Left renal cortex interstitium (tissue), 4 donors: ENCODE measurements at places on chromosomes 1 and 21. TPM values are rescaled to one million over a fixed set of nuclear protein-coding genes. Genes with fewer than 3 reads are reported as not detected.
A peak's percentile ranks its signal among the peaks of the same experiment; 100 is the strongest.

DNA sequence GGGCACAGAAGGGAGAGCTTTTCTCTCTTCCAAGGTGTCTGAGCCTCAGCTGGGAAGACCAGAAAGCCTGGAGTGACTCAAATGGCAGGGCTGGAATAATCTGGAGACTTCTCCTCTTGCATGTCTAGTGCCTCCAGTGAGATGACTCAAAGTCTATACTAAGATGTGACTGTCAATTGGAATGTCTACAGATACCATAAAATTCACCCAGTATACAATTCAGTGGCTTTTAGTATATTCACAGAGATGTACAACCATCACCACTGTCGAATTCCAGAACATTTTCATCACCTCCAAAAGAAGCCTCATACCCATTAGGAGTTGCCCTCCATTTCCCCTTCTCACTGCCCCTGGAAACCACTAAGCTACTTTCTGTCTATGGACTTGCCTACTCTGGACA, 47.9 kb upstream of the CNN3 start:
- no peak for DNase-seq

- DNase-seq = no peak
Observed at GRCh38 chr1:107262467-107263286, 121.8 kb downstream of the NTNG1 start.

DNA sequence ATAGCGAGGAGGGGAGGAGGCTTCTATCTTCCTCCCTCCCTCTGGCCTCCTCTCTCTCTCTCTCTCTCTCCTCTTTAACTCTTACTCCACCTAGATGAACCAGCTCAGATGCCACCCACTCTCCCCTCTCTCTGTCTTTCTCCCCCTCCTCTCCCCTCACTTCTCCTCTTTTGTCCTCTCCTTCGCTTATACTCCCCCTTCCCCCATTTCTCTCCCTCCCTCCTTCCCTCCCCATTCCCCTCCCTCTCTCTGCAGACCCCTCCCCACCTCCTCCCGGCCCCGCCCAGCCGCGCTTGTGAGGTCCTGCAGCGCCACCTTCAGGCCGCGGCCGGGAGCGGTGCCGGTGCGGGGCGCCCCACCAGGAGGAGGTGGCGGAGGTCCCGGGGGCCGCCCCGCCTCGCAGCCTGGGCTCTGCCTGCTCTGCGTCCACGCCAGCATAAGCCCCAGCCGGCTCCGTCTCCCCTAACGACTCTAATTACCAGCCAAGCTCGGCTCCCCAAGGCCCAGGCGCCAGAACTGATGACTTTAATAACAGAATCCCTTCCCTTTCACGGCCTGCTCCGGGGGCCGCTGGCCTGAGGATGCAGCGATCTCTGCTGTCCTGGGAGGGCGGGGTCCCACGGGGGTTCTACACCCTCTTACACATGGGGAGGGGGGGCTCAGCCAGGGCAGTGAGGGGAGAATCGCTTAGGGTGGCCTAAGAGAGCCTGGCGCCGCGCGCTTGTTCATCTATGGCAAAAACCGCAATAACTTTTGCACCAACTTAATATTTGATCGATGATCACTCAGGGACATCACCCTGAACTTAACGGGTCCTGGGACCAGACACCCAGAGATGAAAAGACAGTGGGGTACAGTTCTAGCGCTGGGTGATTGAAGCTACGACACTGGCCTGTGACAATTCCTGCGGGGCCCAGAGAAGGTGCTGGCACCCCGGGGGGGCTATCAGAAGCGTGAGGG, 637.3 kb downstream of the MATN1 start:
- DNase-seq = no peak

- no peak for DNase-seq
Observed at GRCh38 chr1:193404236-193404635, 217.8 kb upstream of the B3GALT2 start.

GRCh38 chr1:209048941-209049669, 534.4 kb upstream of the CAMK1G start:
- DNase-seq = no peak

- no peak for DNase-seq
Observed at GRCh38 chr1:44545961-44546360, 128.3 kb downstream of the TMEM53 start.

- no peak for DNase-seq
Observed at GRCh38 chr21:23963454-23963853, 1643.8 kb downstream of the MRPL39 start.

GRCh38 chr1:202505356-202505755, 156.9 kb downstream of the PPP1R12B start:
- DNase-seq = no peak

DNA sequence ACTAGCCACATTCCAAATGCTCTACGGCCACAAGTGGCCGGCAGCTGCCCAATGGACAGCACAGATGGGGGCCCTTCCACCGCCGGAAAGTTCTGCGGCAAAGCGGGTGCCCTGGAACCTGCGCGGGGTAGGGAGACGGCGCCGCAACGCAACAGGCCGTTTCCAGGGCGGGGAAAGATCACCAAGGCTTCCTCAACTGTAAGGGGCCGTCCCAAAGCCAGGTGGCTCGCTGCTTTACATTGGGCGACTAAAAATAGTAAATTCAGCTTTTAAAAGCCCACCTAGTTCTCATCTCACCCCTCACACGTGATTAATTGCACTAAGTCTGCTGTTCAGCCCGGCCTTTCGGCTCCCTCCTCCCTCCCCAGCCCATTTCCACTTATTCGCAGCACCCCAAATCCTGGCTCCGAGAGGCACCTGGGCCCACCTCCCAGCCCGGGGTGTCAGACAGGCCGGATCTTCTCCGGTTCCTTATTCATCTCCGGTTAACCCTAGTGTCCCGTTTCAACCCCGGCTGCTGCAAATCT, 643 bp downstream of the CFAP298 start:
- DNase-seq = no peak

DNA sequence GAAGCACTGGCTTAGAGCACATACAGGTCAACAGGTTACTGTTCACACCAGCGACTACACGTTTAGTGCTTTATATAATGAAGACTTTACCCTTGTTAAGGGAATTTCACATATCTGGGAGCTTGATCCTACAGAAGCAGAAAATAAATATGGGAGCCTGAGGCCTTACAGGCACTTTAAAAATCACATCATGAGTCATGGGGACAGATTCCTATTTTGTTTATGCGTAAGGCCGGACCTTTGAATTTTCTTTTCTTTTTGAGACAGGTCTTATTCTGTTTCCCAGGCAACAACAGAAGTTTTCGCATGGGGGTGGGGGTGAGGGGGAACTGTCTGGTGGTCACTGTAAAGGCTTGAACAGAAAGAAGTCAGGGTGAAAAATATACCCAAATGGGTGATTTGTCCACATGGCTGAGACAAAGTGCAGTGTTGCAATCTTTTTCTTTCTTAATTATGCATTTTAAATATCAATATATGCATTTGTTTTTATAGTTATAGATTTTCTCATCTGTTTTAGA, 276.7 kb downstream of the KCNH1 start:
- no peak for DNase-seq

DNA sequence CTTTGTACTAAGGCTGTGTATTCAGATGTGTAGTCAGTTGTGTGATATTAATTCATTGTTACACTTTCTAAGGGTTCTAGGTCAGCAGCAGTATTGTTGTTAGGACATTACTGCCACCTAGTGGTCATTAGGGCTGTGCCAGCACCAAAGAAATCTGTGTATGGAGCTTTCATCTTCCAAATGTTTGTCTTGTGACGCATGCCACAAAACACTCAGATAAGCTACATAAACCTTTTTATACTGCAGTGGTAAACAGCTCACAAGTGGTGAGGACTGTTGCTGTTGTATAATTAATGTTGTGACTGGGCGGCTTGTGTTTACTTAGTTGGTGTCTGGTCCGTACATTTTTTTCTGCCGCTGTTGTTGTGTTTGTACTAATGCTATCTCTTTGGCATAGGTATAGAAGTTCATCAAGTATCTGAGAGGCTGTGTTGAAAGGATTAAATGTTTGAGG, 51.7 kb downstream of the S1PR1 start:
- peak; percentile 60 for DNase-seq

DNA sequence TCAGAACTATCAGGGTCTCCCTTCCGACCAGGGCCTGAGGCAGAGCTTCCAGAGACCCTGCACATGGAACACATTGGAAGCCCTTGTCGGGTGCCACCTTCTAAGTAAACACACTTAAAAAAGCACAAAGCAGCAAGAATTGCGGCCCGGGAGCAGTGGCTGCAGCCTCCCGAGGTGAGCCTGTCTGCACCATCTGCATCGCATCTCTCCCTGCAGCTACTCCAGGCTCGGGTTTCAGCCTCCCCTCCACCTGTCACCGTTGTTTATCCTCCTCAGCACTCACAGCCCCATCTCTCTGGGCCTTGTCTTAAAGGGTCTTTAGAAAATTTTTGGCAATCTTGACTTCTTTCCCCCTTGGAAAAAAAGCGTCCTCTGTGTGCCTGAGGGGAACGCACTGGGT, 95.1 kb upstream of the ARHGEF16 start:
- DNase-seq = no peak

GRCh38 chr1:50973875-50974617, 4.0 kb downstream of the CDKN2C start:
- no peak for DNase-seq

- DNase-seq = no peak
Observed at GRCh38 chr1:205665201-205666045, 14.9 kb downstream of the SLC45A3 start.

GRCh38 chr1:187270256-187270655, 441.5 kb downstream of the PLA2G4A start:
- no peak for DNase-seq

DNA sequence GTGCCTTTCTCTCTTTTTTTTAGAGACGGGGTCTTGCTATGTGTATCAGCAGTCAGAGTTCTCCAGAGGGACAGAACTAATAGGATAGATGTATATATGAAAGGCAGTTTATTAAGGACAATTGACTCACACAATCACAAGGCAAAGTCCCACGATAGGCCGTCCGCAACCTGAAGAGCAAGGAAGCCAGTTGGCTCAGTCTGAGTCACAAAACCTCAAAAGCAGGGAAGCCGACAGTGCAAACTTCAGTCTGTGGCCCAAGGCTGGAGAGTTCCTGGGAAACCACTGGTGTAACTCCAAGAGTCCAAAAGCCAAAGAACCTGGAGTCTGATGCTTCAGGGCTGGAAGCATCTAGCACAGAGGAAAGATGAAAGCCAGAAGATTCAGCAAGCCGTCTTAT, 16.3 kb upstream of the H3-3A start:
- DNase-seq = no peak

DNA sequence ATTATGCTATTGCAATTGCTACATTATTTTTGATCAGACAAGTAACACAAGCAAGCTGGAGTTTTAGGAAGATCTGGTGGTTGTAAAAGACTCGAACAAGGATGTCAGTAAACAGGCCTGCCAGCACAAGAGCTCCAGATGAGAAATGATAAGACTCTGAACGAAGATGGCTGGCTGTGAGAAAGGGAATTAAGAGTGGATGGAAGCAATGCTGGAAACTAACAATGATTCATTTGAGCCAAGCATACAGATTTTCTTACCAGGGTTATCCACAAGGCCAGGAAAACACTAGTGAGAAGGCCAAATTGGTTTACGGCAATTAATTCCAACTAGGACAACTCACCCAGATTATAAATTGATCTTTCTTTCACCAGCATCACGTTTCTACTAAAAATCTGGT, 54.2 kb downstream of the NRIP1 start:
- no peak for DNase-seq

DNA sequence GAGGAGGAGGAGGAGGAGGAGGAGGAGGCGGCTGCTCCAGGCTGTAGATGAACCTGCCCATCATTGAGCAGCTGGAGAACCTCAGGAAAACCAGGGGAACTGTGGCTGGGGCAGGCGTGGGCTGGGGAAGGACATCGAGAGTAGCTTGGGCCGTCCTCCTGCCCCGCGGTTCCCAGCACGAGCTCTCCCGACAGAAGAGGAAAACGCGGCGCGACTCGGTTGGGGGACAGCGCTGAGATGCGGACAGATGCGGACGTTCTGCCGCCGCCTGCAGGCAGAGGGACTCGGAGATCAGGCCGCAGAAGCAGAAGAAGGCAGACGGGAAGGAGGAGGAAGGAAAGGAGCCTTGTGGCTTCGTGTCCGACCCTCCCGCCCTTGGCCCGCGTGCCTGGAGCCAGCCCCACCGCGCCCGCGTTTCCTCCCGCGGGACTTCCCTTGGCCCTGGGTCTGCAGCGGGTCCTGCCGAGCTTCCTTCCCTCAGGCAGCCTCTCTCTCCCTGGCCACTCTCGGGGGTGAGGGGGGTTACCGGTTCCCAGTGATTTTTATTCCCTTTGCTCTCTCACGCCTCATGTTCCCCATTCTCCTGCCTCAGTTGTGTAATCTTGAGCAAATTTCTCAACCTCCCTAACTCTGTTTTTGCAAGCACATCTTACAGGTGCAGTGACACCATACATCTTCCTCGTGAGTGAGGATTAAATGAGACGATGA, 1.7 kb upstream of the TNFRSF9 start:
- DNase-seq = peak; percentile 13

GRCh38 chr1:27021354-27022031, 8.8 kb upstream of the TENT5B start:
- DNase-seq = no peak

DNA sequence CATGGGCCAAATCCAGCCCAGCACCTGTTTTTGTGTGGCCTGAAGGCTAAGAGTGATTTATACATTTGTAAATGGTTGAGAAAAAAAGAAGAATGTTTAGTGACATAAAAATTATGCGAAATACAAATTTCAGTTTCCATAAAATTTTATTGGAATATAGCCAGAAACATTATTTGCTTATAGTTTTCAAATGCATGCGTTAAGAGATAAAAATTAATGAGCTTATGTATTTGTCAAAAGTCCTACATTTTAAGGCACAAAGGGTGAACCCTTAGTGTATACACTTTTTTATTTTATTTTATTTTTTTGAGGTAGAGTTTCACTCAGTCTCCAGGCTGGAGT, 2.1 kb downstream of the MORC3 start:
- no peak for DNase-seq

- no peak for DNase-seq
Observed at GRCh38 chr1:41101076-41101475, 79.6 kb upstream of the SLFNL1 start.

- DNase-seq = no peak
Observed at GRCh38 chr1:84374991-84375696, 23.1 kb upstream of the DNASE2B start.

GRCh38 chr1:56150441-56151215, 428.7 kb downstream of the PLPP3 start:
- DNase-seq = no peak

The SH2D2A gene
- polyA plus RNA-seq = 0.49 TPM

The GPR161 gene
- 19.1 TPM for polyA plus RNA-seq

The VAV3 gene
- 114 TPM for polyA plus RNA-seq

The PBX1 gene
- 158 TPM for polyA plus RNA-seq

The SH2D5 gene
- 0.76 TPM for polyA plus RNA-seq

The CDC42BPA gene
- 41.0 TPM for polyA plus RNA-seq

The AKNAD1 gene
- polyA plus RNA-seq = not detected

The GTF2B gene
- 38.3 TPM for polyA plus RNA-seq

The ANGEL2 gene
- polyA plus RNA-seq = 32.0 TPM
